ENCODE measurements at places on chromosomes 6 and 20. TPM values are rescaled to one million over a fixed set of nuclear protein-coding genes. Genes with fewer than 3 reads are reported as not detected.

DNA sequence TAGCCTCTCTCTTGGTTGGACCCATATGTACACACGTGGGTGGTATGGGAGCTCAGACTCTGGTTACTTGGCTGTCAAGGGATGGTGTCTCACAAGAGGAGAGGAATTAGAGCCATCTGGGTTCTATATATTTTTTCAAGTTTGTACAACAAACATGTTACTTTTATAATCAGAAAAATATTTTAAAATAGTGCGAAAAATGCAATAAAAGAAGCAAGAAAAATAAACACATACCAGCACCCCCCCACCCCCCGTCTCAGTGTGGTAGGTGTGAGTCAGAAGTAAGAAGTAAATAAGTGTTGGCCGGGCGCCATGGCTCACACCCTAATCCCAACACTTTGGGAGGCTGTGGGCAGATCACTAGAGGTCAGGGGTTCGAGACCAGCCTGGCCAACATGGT, 2.1 kb upstream of the TIAM2 start:
- no peaks in the 10 kb centered on the region for H3K36me3 ChIP-seq
- peaks cover 12% of the 10 kb centered on the region for H3K4me1 ChIP-seq
- H3K27me3 ChIP-seq: no peaks in the 10 kb centered on the region
- H3K27ac ChIP-seq: no peak overlapping the region
- H3K4me3 ChIP-seq: no peak overlapping the region
- peak; percentile 72 for DNase-seq

GRCh38 chr20:48460681-48461080, 367.1 kb downstream of the PREX1 start:
- H3K4me1 ChIP-seq: peaks cover 11% of the 10 kb centered on the region
- no peak overlapping the region for H3K27ac ChIP-seq
- no peak for DNase-seq
- no peak overlapping the region for H3K4me3 ChIP-seq

- H3K27ac ChIP-seq: no peak overlapping the region
- peak; percentile 51 for DNase-seq
- H3K4me3 ChIP-seq: no peak overlapping the region
- H3K36me3 ChIP-seq: no peaks in the 10 kb centered on the region
- H3K4me1 ChIP-seq: no peaks in the 10 kb centered on the region
Observed at GRCh38 chr20:13325033-13325432, 104.0 kb downstream of the ISM1 start.

DNA sequence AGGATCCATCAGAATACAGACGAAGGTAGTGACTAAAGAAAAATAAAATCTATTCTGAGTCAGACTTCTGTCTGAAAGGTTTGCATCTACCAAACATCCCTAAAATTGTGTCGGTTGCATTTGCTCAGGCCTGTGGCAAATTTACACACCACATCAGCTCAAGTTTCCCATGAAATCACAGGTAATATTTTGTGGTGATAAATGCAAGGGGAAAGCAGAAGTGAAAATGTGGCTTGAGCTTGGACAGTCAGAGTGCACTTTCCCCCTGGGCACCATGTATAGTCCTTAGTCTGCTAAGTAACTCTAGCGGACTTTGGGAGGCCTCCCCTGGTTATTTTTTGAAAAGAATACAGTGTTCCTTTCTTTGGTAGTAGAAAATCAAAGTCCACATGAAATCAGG, 159.1 kb downstream of the PKHD1 start:
- peaks cover 23% of the 10 kb centered on the region for H3K27me3 ChIP-seq
- H3K36me3 ChIP-seq: no peaks in the 10 kb centered on the region
- no peaks in the 10 kb centered on the region for H3K4me1 ChIP-seq
- no peak overlapping the region for H3K4me3 ChIP-seq
- no peak overlapping the region for H3K27ac ChIP-seq

- no peak overlapping the region for H3K4me3 ChIP-seq
- no peak for DNase-seq
- peaks cover 12% of the 10 kb centered on the region for H3K36me3 ChIP-seq
- H3K4me1 ChIP-seq: peaks cover 31% of the 10 kb centered on the region
- no peaks in the 10 kb centered on the region for H3K27me3 ChIP-seq
- no peak overlapping the region for H3K27ac ChIP-seq
Observed at GRCh38 chr6:39924283-39924682, 10.0 kb downstream of the MOCS1 start.

DNA sequence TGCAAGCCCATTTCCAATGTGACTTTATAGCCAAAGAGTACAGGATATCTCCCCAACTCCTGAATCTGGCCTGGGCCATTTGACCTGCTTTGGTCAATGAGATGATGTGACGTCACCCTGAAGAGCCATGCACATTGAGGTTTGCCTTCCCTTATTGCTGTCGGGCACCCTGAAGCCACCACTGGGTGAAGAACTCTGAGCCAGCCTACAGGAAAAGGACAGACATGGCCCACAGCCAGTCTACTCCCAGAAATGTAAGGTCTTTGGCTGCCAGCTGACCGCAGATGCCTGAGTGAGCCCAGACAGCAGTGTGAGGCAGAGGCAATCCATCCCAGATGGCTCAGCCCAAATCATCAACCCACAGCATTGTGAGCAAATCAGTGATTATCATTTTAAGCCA, 3.7 kb upstream of the SYNDIG1 start:
- no peaks in the 10 kb centered on the region for H3K4me1 ChIP-seq
- no peaks in the 10 kb centered on the region for H3K36me3 ChIP-seq
- no peaks in the 10 kb centered on the region for H3K27me3 ChIP-seq
- H3K27ac ChIP-seq: no peak overlapping the region

- DNase-seq: no peak
- H3K27ac ChIP-seq: no peak within 1 kb of the TSS
- peaks cover 23% of the 10 kb centered on the region for H3K4me1 ChIP-seq
- no peak within 1 kb of the TSS for H3K4me3 ChIP-seq
- H3K27me3 ChIP-seq: no peaks in the 10 kb centered on the region
Observed at GRCh38 chr6:41042226-41043055, at the start of gene TSPO2. Gene TSPO2, plus strand, starts transcription at chr6:41042467. Its CDS starts 519 bp downstream, at chr6:41042986.

- H3K27ac ChIP-seq: peak overlapping the region; percentile 74
- H3K4me3 ChIP-seq: peak overlapping the region; percentile 73
- H3K36me3 ChIP-seq: peaks cover 20% of the 10 kb centered on the region
- peaks cover 18% of the 10 kb centered on the region for H3K27me3 ChIP-seq
- no peak for DNase-seq
- peaks cover 12% of the 10 kb centered on the region for H3K4me1 ChIP-seq
Observed at GRCh38 chr6:31681135-31681671, 336 bp upstream of the LY6G5C start.

DNA sequence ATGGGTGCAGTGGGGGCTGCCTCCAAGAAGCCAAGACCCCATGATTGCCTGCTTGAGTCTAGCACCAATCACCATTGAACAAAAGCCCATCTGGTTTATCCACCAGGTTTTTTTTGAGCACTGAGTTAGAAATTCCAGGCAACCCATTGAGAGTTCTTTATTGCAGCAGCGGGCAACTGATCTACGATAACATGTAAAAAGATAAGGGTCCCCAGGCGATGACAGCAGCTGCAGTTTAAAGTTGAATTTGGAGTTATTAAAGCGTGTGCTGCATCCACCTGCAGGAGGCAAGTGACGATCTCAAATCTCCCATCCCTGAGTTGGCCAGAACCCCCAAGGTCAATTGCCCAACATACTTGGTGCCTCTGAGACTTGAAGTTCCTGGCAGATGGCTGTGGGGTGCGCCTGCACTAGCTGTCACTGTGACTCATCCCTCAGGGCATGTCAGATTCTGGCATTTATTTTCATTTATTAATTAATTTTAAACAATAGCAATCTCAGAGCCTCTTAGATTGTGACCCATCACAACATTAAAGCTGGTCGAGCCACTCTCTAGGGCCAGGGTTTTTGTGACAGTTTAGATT, 290.4 kb upstream of the SULF2 start:
- peak; percentile 58 for DNase-seq

DNA sequence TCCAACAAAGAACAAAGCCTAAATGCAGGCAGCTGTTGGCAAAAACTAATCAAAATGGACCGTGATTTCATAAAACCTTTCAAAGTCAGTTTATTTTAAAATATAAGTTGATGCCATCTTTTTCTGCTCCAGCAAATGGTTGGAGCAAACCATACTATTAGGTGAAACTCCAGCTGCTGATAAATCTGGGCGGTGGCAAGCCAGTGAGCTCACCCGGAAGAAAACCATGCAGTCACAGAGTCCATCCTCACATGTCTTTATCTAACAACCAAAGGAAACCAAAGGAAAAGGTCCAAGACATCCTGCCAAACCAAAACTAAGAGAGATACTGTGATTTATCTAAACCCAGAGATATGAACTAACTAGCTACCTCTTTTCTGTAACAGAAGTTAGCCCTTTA, 72.6 kb downstream of the HIVEP2 start:
- no peaks in the 10 kb centered on the region for H3K27me3 ChIP-seq
- no peak overlapping the region for H3K4me3 ChIP-seq
- H3K27ac ChIP-seq: peak overlapping the region; percentile 70
- H3K36me3 ChIP-seq: peaks cover 12% of the 10 kb centered on the region

DNA sequence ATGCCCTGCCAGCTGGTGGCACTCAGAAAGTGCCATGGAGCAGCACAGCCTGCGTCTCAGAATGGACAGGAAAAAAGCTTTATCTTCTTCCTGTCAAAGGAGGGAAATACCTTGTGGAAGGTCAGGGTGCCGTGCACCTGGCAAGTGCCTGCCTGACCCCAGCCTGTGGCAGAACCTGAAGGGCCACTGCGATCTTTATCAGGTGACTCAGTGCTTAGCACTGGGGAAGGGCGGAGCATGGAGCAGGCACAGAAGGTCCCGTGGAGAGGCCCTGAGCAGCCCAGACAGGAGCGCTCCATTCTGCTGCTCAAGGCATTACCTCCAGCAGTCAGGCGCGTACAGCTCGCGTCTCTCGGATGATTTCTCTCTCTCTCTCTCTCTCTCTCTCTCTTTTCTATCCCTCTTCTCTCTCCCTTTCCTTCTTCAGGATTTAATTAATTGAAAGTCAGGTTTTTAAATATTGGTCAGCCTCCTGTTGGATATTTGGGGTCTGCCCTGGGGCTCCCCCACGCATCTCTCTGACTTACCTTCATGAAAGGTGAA, 31.7 kb downstream of the FOXC1 start:
- peak overlapping the region; percentile 19 for H3K4me3 ChIP-seq
- peaks cover 36% of the 10 kb centered on the region for H3K4me1 ChIP-seq
- peak overlapping the region; percentile 64 for H3K27ac ChIP-seq
- peak; percentile 63 for DNase-seq
- H3K36me3 ChIP-seq: peaks cover 13% of the 10 kb centered on the region
- H3K27me3 ChIP-seq: no peaks in the 10 kb centered on the region

GRCh38 chr6:53664623-53665022, 933 bp downstream of the KLHL31 start:
- H3K4me3 ChIP-seq: no peak overlapping the region
- H3K4me1 ChIP-seq: peaks cover 6% of the 10 kb centered on the region
- no peak for DNase-seq
- H3K27me3 ChIP-seq: no peaks in the 10 kb centered on the region
- no peaks in the 10 kb centered on the region for H3K36me3 ChIP-seq

GRCh38 chr6:109363753-109364152, 18.5 kb downstream of the CD164 start:
- no peaks in the 10 kb centered on the region for H3K4me1 ChIP-seq
- no peak for DNase-seq

DNA sequence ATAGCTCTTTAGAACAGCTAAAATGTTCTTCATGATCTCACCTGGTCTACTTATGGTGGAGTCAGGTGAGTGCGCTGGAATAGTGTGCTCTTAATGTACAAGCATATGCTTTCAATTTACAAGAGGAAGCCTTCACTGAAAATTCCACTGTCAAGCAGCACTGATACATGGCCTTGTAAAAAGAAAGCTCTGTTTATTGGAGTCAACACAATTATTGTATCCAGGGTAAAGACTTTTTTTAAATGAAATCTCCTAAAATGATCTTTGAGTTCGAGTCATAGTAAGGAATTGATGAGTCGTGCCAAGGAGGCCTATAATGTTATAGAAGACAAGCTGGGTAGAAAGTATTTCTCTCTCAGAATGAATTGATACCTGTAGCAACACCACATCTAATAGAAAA, 41.6 kb upstream of the CARMIL1 start:
- no peak for DNase-seq
- no peak overlapping the region for H3K27ac ChIP-seq
- no peak overlapping the region for H3K4me3 ChIP-seq
- H3K27me3 ChIP-seq: no peaks in the 10 kb centered on the region

DNA sequence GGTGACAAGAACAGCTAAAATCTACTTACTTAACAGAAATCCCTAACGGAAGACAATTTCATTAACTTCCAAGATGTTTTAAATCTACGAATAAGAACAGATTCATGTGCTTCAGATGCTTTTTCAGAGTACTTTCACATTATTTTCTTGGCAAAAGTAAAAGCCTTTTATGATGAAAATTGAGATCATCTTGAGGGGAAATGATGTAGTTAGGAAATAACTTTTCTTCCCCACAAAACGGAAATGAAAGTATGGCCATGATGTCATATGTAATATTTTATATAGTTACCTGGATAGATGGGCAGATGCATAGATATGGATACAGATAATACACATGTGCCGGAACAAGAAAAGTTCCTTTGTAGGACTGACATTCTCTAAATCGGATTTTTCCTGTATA, 32.8 kb downstream of the SASH1 start:
- H3K27ac ChIP-seq: no peak overlapping the region
- peaks cover 4% of the 10 kb centered on the region for H3K36me3 ChIP-seq
- peaks cover 13% of the 10 kb centered on the region for H3K4me1 ChIP-seq
- no peak for DNase-seq

DNA sequence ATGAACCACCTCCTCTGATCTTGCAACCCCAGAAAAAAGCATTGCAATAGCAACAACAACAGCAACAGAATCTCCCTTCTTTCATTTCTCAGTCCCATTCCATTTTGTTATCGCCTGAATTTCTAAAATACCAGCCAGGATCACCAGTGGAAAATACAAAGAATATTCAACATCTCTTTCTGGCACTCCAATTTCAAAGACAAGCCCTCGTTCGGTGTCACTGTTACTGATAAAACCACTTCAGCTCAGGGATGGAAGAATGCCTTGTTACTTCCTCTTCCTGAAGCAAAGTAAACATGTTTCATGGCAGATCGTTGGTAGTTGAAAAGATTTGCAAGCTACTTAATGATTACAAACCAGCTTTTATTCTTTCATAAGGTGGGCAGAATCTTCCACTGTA, 94.0 kb upstream of the SPTLC3 start:
- H3K36me3 ChIP-seq: no peaks in the 10 kb centered on the region
- H3K4me1 ChIP-seq: no peaks in the 10 kb centered on the region
- H3K27me3 ChIP-seq: no peaks in the 10 kb centered on the region
- H3K27ac ChIP-seq: no peak overlapping the region

- peak; percentile 65 for DNase-seq
- peaks cover 32% of the 10 kb centered on the region for H3K4me1 ChIP-seq
- peak overlapping the region; percentile 84 for H3K4me3 ChIP-seq
- peaks cover 46% of the 10 kb centered on the region for H3K36me3 ChIP-seq
- no peaks in the 10 kb centered on the region for H3K27me3 ChIP-seq
Observed at GRCh38 chr20:62143957-62144825, 622 bp downstream of the SS18L1 start.

GRCh38 chr6:168355716-168356522, 36.3 kb upstream of the DACT2 start:
- H3K27ac ChIP-seq: no peak overlapping the region
- H3K4me1 ChIP-seq: no peaks in the 10 kb centered on the region
- H3K4me3 ChIP-seq: no peak overlapping the region
- H3K27me3 ChIP-seq: peaks cover 42% of the 10 kb centered on the region
- H3K36me3 ChIP-seq: no peaks in the 10 kb centered on the region

GRCh38 chr20:46364670-46365486, 41.5 kb downstream of the ELMO2 start:
- peaks cover 35% of the 10 kb centered on the region for H3K36me3 ChIP-seq
- H3K4me1 ChIP-seq: peaks cover 29% of the 10 kb centered on the region
- H3K27me3 ChIP-seq: no peaks in the 10 kb centered on the region

PLCB1 gene
- 8.2 TPM for total RNA-seq

SLC17A9 gene
- total RNA-seq: 0.07 TPM

TMEM244 gene
- not detected for total RNA-seq

SUMO4 gene
- total RNA-seq: 1.6 TPM

OR2B6 gene
- total RNA-seq: not detected

PTK6 gene
- total RNA-seq: 4.4 TPM

GPX5 gene
- not detected for total RNA-seq

ITPR3 gene
- 109 TPM for total RNA-seq

KIAA0408 gene
- total RNA-seq: not detected

Data from MCF 10A (cell line).